Activated naive CD4-positive, alpha-beta T cell treated with anti-CD3 and anti-CD28 coated beads, Interleukin-2, amount 50 U/mL, for 72 hours (primary cell): ENCODE measurements at places on chromosomes 7 and 10.

GRCh38 chr10:63264617-63265221, 131.6 kb downstream of the NRBF2 start:
- no peak for DNase-seq

DNA sequence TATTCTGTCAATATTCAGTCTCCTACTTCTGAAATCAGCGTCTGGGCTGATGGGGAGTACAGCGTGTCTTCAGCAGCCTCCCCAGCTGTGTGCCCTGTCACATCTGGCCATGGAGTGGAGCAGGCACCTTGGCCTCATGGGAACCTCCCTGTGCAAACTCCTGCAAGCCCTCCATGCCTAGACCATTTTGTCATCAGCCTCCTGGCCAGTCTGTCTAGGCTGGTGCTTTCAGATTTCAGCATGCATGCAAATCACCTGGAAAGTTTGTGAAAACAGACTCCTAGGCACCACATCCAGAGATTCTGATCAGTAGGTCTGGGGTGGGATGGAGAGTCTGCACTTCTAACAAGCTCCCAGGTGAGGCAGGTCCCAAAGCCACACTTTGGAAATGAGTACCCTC, 26.2 kb upstream of the CCSER2 start:
- no peak for DNase-seq

- no peak for DNase-seq
These were observed 20.3 kb downstream of the PARD3 start for GRCh38 chr10:34794835-34795234.

DNA sequence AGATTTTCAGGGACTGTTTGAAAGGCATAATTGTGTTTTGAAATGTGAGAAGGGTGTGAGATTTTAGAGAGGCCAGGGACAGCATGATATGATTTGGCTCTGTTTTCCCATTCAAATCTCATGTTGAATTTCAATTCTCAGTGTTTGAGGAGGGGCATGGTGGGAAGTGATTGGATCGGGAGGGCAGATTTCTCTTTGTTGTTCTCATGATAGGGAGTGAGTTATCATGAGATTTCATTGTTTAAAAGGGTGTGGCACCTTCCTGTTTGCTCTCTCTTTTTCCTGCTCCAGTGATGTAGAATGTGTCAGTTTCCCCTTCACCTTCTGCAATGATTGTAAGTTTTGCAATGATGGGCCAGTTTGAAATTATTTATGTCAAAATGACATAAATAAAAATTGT, 113.0 kb upstream of the PCDH15 start:
- no peak for DNase-seq

DNA sequence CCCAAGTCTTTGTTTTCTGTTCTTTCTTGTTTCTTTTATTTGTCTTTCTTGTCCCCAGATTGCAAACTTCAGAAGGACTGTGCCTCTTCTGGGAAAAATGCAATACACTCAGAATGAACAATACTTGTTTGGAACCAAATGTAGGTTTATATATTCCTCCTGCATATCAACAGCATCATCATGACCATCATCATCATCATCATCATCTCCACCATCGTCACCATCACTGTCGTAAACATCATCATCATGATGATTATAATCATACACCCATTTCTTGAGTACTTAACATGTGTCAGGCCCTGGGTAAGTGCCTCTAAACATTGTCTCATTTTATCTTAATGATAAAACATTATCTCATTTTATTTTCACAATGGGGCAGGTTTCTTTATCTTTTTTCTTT, 476.8 kb downstream of the CCSER2 start:
- no peak for DNase-seq

- no peak for DNase-seq
These were observed 1.7 kb upstream of the CALML3 start for GRCh38 chr10:5522913-5523560.

DNA sequence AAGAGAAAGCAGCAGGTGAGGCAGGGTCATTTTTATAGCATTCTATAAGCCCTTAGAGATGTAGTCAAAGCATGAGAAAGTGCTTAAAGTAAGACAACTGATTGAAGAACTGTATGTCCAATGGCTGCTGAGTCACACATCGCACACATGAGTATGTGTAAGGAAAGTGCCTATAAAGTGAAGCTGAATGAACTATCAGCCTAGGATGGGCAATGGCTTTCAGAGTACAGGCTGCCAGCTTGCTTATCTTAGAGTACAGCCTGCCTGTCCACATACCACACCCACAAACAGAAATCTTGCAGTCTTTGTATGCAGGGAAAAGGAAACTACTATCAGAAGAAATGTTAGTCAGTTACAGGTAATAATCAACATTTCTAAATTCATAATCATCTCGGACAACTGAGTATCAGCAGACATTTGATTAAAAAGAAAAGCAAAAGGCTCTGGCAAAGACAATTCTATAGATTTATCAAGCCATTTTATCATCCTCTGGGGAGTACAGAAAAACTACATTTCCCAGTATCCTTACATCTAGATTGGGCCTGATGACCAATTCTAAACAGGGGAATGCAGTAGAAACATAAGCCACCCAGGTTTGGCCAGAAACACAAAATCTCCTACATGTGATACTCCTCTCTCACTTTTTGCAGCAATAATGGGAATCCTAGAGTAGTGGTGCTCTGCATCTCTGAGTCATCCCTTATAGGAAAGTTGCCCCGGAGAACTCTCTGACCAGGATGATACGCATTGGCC, 16.2 kb upstream of the EPHB6 start:
- DNase-seq = no peak

DNA sequence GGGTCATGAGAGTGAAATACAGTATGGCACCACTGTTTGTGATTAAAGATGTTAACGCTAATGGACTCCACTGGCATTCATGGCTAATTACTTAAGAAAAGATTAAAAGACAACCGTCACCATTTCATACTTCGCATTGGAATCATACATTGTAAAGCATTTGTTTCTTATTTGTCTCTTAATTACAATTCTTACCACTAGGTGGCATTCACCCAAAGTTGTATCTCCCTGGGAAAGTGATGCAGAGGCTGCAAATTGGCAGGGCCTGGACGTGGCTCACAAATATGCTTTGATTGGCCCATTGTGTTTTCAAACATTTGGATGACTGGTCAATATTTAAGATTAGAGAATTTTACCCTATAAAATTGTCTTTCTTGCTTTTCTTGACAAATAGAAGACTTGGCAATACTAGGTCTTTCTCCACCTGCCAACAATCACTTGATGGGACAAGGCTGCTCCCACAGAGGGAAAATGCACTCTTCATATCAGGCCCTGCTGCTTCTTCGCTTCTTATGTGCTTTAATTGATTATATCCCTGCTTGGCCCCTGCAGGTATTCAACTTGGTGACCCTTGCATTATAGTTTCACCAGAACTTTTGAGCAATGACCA, 72.1 kb upstream of the STARD3NL start:
- DNase-seq = no peak

DNA sequence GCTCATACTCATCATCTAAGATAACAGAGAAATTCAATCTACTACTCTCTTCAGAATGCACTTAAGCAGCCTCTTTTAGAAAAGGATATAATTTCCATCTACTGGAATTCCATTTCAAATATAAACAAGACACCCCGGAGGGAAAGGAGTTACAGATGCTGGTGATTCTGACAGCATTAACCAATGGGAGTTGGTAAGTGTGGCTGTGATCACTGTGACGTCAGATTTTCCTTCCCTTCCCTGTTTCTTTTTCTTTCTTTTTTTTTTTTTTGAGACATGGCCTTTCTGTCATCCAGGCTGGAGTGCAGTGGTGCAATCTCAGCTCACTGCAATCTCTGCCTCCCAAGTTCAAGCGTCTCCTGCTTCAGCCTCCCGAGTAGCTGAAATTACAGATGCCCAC, 106.6 kb downstream of the ACTR3B start:
- DNase-seq = no peak

GRCh38 chr10:93274419-93274818, 200.7 kb downstream of the CYP26A1 start:
- DNase-seq = no peak

GRCh38 chr10:11210211-11210922, 192.7 kb downstream of the CELF2 start:
- no peak for DNase-seq

DNA sequence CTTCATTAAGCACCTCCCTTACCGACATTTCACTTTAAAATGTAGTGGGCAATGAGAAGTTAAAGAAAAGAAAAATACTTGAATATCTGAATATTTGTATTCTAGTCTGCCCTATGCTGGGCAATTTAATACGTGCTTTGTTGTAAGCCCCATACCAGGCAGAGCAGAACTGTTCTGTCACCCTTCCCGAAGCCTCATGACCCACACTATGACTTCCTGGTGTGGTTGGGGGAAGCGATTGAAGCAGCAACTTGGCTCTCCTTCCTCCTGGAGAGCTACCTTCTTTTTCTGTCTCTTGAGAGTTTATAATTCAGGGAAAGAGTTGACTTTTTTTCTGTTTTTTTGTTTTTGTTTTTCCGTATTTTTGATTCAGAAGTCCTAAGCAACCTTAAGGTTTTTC, 243.7 kb downstream of the INHBA start:
- DNase-seq = no peak

- DNase-seq = no peak
These were observed 75.7 kb upstream of the CCDC71L start for GRCh38 chr7:106736508-106737201.

- no peak for DNase-seq
These were observed 25.4 kb upstream of the LRGUK start for GRCh38 chr7:134101716-134102115.

GRCh38 chr10:114541081-114541796, 116.8 kb downstream of the ABLIM1 start:
- peak; percentile 69 for DNase-seq
